ENCODE measurements at places on chromosomes 6 and 20.

- no peak for DNase-seq
Observed at GRCh38 chr6:5191222-5191621, 69.5 kb downstream of the LYRM4 start.

- no peak for DNase-seq
Observed at GRCh38 chr6:210778-211374, 81.4 kb upstream of the DUSP22 start.

- no peak for DNase-seq
Observed at GRCh38 chr6:23176883-23177282, 607.5 kb downstream of the HDGFL1 start.

DNA sequence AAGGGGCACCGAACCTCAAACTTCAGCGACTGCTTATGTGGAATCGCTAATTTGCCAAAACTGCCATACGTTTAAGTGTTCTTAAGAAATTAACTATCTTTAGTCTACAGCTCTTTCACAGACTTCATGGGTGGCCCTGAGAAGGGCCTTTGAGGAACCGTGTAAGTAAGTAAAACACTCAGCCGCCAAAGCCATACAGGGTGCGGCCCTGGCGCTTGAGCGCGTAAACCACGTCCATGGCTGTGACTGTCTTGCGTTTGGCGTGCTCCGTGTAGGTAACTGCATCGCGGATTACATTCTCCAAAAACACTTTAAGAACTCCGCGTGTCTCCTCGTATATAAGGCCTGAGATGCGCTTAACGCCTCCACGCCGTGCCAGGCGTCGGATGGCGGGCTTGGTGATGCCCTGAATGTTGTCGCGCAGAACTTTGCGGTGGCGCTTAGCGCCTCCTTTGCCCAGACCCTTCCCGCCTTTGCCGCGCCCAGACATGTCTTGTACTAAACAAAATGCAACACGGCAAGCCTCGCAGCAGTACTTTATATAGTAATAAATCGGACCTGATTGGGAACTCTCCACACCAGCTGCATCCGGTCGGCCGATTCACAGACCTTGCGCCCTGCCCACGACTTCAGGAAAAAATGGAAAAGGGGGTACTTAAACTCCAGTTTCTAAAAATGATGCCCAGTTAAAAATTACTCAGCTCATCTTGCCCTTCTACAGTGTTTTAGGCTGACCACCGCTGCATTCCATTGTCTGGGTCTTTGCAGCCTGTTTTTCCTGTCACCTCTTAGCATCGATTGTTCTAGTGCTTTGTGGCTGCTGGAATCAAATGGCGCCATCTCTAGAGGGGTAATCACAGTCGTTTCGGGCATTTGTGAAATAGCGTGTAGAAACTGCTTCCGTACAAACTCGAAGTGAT, 38.9 kb downstream of the OR2B2 start:
- no peak for DNase-seq

- DNase-seq, result no peak
Observed at GRCh38 chr6:106113256-106113959, 27.3 kb downstream of the PRDM1 start.

DNA sequence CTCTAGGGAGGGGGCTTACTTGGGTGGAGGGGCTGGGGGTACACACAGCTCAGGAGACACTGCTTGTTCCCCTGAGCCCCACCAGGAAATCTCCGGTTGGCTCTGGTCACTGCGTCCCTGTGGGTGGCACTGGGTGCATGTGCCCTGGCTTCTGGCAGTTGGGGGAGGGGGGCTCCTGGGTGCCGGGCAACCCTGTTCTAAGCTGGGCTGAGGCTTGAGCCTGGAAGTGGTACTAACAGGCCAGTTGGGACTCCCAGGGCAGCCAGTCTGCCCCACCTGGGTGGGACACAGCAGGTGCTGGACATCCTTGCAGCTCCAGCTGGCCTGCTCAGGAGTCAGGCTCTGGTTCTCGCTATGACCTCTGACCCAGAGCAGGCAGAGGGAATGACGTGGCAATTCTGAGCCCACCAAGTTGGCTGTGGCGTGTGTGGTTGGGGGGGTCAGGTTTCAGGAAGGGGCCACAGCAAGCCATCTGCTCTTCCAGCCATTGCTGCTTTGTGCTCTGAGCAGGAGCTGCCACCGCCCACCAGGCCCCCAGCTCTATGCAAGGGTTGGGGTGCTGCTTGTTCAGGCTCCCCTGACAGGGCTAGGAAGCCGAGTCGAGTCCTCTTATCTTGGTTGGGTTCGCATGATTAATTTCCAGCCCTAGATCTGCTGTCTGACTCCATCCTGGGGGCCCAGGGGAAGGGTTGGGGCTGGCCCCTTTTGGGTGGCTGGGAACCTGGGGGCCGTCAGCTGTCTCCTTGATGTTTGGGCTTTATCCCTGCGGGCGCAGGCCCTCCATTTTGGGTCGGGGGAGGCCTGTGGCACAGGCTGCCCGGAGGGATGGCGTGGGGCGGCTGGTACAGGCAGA, 590 bp downstream of the C20orf204 start:
- no peak for DNase-seq

DNA sequence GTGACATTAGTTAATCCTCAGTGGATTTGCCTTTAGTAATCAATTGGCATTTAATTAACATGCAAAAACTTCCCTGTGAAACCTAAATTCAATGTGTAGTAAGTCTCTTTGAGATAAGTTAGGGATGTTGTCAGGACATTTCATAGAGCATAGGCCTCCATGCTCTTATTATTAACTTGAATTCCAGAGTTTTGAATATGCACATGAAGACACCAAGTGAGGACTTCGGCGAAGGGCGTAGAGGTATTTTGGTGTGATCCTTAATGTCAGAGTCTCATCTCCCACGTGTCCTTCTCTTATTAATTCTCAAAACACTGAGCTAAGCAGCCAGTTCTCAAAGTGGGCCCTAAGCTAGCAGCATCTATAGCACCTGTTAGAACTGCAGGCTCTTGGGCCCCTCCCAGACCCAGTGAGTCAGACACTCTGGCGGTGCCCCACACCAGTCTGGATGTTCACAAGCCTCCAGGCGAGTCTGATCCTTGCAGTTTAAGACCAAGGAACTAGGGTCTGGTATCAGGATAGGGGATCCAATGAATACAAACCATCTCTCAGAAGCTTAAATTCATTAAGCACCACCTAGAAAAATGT, 292.1 kb downstream of the QKI start:
- DNase-seq, result no peak

GRCh38 chr20:30511322-30512030, 746.0 kb upstream of the DEFB115 start:
- DNase-seq, result no peak
